ENCODE measurements at places on chromosomes 2 and 18. TPM values are rescaled to one million over a fixed set of nuclear protein-coding genes. Genes with fewer than 3 reads are reported as not detected.

GRCh38 chr2:71358931-71359671 lies 27.5 kb downstream of the ZNF638 start:
- no peak for DNase-seq

CARF gene
- total RNA-seq: 5.7 TPM

DNA sequence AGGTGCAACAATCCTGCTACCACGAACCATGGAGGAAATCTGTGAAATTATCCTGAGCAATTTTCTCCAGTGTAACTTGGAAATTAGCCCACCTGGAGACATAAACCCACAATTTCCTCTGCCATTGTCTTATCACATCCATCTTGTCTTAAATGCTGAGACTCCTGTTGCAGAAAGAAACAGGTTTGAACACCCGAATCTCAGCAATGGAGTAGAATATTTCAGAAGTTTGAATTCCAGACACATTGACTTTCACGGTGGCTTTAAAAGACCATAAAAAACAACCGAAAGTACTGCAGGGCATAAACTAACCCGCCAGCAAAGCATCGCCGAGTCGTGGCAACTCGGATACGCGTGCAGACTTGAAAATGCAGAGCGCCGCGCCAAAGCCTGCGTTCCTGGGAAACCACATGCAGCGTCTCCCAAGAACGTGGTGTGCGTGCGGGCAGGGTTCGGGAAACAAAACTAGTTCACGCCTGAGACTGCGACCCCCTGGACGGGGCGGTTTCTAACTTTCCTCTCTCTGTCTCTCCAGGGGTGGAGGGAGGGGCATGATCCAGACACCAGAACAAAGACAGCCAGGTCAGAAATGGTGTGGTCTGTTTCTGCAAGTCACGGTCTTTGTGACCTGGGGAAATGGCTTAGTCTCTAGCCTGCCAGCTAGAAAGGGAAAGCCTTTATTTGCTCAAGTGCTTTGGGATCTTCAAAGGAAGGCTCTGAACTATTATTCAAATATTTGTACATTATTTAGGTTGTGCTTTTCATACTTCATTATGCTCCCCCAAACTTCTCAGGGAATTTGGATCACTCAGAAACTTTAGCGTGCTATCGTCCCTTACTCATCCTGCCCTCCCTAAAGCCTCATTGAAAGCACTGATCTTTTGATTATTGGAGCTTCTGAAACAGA lies 26.9 kb upstream of the KCTD1 start:
- DNase-seq: peak; percentile 40

ABHD3 gene
- total RNA-seq: 8.2 TPM

GRCh38 chr2:174763780-174764179 lies 492 bp downstream of the CHRNA1 start:
- DNase-seq: no peak

GRCh38 chr2:136448432-136448831 lies 316.9 kb upstream of the THSD7B start:
- no peak for DNase-seq

GRCh38 chr2:182404975-182405561 lies 21.8 kb downstream of the PDE1A start:
- DNase-seq: no peak

KRTCAP3 gene
- 36.5 TPM for total RNA-seq

VWA3B gene
- total RNA-seq: not detected

- no peak for DNase-seq
These were observed 427.8 kb downstream of the ZNF521 start for GRCh38 chr18:24924066-24924716.

DNA sequence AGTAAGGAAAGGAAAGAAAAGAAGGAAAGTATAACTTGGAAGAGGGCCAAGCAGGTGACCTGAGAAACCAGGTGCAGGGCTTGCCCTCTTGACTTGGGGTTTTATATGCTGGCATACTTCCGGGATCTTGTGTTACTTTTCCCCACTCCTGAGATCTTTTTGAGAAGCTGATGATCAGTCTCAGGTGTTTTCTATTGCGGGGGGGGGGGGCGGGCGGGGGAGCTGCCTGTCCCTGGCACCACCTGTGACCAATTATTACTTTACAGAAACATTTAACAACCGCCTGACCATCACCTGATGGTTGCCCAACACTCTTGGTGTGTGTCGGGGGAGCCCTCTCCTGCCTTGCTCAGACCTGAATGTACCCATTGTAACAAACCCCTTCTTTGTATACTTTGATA lies 6.9 kb upstream of the CASP10 start:
- no peak for DNase-seq

DNA sequence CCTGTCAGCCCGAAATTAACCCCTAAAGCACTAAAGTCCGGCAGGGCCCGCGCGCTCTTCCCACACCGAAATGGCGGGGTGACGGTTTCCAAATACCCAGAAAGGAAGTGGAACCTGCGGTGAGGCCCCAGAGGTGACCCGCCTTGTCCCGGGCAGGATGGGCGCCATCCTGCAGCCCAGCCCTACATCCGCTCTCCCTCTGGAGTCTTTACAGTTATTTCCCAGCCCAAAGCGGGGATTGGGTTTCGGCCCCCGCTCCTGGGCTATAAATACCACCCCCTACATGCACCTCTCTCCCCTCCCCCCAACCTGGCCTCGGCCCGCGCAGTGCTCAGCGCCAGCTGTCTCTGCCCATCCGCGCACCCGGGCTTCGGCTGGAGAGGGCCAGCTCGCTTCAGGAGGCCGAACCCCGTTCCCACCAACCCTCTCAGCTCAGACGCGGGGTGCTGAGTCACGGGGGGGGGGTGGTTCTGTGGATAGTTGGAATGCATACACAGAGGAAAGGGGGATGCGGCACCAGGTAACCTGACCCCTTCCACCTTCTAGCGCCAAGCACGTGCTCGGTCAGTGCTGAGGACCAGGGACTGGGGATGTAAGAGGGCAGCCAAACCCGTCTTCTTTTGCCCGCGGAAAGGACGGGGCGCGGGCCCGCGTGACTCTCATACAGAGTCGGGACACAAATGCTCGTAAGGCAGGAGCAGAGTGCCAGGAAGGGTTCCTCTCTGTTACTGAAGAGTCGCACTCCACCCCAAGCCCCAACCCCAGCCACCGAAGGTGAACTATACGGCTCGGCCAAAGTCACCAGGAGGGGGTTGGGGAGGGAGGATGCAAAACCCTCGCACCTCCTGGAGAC lies at the start of gene TUBA4B:
Gene TUBA4B (plus strand): TSS at position 344 of the 853 bp plus-strand sequence. CDS start 165 bp downstream, at position 509.
- peak; percentile 67 for DNase-seq

DNA sequence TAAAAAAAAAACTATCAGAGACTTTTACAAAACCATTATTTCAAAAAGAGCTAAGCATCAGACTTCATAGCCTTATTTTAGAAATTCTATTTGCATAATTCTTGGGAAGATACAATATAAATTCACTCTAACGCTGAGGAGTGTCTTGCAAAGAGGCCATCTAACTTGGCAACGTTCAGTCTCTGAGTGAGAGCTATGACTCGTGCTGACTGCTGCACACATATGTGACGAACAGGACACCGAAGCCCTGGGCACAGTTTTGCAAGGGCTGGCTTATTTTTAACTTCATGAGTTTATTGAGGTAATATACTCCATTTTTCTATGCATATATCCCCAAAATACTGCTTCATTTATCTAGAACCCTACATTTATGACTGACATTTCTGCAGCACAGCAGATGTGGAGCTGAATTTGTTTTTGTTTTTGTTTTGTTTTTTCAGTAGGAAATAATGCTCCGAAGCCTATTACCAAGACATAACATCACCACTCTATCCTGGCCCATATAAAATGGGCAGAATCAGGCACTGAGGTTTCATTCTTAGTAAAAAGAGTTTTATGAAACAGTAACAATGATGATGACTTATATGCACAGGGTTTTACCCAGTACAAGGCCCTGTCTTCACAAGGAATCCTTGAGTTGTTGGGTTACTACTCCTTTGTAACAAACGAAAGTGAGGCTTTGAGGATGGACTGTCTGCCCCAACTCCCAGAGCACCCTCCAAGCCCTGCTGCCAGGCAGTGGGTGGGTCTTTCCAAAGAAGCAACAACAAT lies 68.3 kb downstream of the CRACDL start:
- no peak for DNase-seq

SOWAHC gene
- 3.0 TPM for total RNA-seq

CPS1 gene
- total RNA-seq: 1.6 TPM

DNA sequence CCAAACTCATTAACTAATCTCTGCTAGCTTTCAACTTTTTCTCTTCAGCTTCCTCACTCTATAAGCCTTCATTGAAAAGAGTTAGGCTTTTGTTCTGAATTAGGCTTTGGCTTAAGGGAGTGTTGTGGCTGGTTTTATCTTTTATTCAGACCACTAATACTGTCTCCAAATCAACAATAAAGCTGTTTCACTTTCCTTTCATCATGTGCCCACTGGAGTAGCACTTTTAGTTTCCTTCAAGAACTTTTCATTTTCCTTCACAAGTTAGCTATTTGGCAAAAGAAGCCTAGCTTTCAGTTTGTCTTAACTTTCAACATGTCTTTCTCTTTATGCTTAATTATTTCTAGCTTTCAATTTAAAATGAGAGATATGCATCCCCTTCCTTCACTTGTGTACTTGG lies 271.7 kb upstream of the FSIP2 start:
- DNase-seq: no peak

OTOS gene
- total RNA-seq: not detected

LIMS1 gene
- 17.2 TPM for total RNA-seq

GRCh38 chr2:71226096-71226964 lies 573 bp downstream of the PAIP2B start:
- DNase-seq: peak; percentile 80

MBD2 gene
- 59.5 TPM for total RNA-seq

DNA sequence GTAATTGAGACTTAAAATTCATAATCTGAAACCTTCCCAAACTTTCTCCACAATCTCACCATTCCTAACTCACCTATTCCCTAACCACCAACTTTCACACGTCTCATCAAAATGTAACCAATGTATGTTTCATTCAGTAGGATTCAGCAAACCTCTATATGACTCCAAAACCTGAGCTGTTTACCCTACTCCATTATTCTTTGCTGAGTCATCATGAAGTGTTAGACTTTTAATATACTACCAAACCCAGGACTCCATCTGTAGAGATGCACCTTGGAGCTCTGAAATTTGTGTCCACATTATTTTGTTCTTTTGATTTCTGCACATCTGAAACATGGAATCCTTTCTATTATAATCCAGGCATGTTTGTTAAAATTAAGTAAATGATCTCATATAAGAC lies 727.0 kb upstream of the PIK3C3 start:
- no peak for DNase-seq

DNA sequence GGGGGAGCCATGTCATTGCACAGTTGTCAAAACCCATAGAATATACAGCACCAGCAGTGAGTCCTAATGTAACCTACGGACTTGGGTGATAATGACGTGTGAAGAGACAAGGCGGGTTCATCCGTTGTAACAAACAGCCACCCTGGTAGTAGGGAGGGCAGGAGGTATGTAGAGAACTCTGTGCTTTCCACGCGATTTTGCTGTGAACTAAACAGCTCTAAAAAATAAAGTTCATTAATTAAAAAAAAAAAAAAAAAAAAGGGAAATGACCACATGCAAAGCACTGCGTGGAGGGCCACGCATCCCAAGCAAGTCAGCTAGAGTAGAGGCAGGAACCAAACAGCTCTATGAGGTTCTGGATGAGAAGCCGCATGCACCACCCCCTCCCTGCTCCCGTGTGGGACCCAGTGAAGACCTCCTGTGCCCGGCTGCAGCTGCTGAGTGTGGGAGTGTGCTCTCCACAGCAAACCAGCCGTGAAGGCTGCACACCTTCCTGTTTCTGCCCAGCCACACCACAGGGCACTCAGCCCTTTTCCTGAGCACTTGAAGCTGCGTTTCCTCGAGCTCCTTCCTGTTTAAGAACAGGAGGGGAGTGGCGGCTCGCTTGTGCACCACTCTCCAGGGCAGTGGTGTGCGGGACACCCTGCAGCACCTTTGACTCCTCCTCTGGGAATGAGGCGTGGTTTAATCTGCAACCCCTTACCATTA lies 65.6 kb downstream of the ODC1 start:
- DNase-seq: no peak

DNA sequence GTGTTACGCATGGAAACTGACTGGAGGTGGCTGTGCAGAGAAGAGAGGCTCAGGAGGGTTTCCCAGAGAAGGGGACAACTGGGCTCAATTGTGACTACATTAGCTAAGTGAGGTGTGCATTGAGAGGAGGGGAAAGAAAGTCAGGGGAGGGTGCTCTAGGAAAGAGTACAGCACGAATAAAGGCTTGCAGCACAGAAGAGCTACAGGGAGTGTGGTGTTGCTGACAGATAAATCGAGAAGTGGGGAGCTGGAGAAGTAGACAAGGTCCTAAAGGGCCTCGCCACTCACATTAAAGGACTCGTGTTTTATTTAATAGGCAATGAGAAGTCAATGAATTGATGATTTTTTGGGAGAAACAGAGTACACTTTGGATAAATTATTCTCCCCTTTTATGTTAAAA lies 65.7 kb upstream of the CTAGE1 start:
- no peak for DNase-seq

DNA sequence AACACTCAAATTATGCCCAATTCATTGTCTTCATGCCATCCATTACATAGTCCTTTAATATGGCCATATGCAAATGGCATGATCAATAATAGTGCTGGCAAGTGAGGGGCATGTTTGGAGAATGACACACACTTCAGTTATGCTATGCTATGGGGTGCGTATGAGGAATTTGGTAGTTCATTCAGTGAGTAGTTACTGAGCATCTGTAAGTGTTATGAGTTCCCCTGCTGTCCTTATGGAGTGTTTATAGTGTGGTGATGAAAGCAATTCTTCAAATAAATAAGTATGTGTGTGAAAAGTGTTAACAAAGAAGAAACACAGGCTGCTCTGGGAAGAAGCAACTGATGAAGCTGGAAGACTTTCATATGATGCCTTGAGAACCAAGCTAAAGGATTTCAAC lies 383.7 kb upstream of the SLC14A2 start:
- no peak for DNase-seq

DNA sequence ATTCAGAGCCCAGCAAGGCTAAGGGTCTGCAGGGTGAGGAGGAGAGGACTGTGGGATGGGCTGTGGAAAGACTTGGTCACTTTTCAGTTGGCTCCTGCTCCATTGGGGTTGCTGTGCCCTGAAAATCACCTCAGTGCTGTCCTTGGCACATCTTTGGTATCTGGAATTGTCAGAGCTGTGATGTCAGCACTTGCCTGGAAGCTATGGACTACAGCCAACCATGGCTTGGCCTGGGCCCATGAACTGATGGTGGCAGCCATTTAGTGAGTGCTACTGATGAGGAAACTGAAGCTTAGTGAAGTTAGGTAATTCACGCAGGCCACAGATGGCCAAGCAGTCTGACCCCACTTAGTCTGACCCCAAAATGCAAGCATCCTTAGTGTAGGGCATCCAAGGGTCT lies 121.8 kb upstream of the SERPINE2 start:
- peak; percentile 3 for DNase-seq

GRCh38 chr18:11514267-11514666 lies 95.1 kb upstream of the SLC35G4 start:
- no peak for DNase-seq

GRCh38 chr2:130371723-130372054 lies 15.8 kb downstream of the PTPN18 start:
- no peak for DNase-seq

ANTXR1 gene
- 1.9 TPM for total RNA-seq

- no peak for DNase-seq
These were observed 4.3 kb downstream of the PMAIP1 start for GRCh38 chr18:59904011-59904601.

DNA sequence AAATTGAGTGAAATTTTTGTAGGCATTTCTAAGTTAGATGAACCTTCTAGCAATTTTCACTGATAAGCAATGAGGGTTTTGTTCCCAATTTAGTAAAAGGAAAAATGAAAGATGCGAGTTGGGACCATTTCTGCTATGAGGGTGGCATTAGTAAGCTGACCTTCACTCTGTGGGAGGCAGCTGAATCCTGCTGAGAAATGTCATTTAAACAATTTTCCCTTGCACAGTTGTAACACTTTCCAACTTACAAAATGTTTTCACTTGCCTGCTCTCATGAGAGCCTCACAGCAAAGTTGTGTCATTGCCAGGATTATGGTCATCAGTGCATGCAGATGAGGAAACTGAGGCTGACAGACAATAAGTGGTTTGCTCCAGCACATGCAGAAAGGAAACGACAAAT lies 527.7 kb downstream of the TNS1 start:
- DNase-seq: no peak

Measured in pancreas (tissue), 10 donors.